ENCODE measurements at places on chromosomes 6 and 20.

GRCh38 chr6:16766043-16766536 lies 4.8 kb upstream of the ATXN1 start:
- no peak for DNase-seq

- DNase-seq = no peak
Observed at GRCh38 chr6:139472351-139473015, 98.0 kb upstream of the CITED2 start.

DNA sequence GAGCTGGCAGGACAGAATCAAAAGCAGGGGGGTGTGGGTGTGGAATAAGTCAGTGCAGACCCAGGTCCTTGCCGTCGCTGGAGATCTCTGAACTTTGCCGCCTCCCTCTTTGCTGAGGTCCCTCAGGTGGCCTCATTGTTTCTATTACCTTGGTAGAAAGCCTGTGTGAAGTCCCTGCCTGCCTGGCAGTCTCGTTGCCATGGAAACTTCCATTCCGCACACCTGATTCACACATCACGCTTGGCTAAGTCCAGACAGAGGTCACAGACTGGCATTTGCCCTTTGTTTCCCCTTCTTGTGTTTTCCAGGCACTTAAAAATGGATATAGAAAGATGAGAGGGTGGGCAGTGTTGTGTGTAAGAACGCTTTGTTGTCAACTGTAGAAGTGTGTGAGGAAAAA lies 260.6 kb downstream of the PRL start:
- no peak for DNase-seq

GRCh38 chr6:128438393-128438792 lies 82.0 kb downstream of the PTPRK start:
- no peak for DNase-seq

GRCh38 chr6:210104-210456 lies 82.2 kb upstream of the DUSP22 start:
- DNase-seq = no peak

DNA sequence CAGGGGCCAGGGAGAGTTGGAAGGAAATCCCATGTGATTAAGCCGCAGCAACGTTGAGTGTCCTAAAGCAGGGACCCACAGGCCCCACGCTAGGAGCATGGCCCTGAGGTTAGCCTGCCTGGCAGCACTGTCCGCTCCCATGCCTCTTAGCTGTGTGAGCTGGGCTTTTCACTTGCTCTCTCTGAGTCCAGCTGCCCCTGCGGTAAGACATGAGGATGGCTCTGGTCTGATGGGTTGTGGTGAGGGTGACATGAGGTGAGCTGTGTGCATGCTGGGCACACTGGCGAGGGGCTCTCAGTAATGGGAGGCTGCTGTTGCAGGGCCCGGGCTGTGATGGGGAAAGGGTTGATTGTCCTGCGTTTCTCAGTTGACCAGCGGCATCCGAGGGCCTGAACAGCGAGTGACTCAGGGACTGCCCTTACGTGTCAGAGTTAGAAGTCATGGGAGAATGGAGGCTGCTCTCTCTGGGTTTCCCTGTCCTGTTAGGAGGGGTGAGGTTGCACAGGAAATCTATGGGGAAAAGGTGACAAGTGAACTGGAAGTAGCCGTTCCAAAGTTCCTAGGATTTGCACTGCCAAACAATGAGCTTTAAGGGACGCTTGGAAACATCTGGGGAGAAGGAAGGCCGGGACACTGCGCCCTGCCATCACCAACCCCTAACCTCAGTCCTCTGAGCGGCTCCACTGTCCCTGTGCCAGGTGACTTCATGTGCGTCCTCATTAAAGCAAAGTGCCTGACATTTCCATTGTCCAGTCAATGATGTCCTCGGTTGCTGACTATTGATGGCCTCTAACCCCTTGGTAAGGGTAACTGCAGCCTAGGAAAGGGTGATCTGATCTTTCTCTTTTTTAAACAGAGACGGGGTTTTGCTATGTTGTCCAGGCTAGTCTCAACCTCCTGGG lies 51.3 kb downstream of the ADNP start:
- DNase-seq = no peak

- no peak for DNase-seq
Observed at GRCh38 chr6:29737707-29738630, 14.7 kb downstream of the HLA-F start.

DNA sequence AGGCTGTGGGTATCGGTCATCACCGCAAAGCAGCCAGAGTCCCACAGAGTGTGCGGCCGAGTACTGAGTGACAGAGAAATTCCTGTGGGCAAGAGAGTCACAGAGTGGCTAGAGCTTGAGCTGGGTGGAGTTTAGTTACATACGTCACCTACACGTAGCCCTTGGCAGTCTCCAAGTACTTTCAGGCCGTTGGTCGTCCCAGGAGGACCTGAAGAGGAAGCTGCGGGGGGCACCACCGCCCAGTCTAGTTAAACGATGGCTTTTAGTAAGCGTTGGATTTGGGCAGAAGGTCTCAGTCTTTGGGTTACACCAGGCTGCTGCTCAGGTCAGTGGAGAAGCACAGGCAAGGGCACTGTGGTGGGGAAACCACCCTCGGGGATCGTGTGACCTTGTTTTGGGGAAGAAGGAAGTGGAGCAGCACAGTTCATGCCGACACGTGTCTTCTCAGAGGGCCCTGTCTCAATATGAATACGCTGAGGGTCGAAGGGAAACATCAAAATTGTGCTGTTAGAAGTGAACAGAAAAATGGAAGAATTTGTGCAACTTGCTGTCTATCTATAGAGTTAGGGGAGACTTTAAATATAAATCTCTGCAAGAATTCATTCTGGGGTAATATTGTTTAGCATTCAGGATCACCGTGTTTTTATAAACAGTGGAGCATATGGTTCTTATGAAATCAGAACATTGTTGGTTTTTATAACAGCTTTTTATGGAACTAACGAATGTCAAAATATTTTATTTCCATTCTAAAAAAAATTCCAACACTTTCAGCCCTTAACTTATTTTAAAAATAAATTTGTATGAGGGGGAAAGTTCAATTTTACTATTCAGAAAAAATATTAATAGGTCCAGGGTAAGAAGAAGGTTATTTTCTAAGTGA lies 28.6 kb downstream of the KIF25 start:
- no peak for DNase-seq

DNA sequence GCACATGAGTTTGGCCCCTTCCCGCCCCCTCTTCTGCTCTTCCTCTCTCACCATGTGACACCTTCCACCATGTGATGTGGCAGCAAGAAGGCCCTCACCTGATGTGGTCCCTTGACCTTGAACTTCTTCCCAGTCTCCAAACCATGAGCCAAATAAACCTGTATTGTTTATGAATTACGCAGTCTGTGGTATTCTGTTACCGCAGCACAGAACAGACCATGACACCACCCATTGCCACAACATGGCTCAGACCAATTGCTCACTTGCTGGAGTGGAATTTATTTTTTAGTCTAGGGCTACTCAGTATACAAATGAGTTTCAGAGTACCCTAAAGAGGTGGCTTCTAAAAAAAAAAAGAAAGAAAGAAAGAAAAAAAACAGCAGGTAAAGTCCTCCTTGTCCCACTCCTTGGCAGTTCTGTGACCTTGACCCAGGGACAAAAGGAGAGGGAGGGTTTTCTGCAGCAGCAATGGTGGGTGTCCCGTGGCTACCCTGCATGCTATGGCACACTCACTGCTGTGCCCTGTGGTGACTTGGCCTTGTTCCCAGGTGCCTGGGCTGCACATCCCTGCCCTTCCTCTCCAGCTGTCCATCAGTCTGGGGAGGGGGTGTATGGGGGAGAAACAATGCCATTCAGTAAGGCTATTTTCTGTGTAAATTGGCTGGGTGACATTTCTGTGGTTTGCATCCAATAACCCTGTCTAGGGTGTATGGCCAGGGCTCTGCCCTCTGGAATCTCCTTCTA lies 5.4 kb upstream of the VSX1 start:
- DNase-seq = no peak

DNA sequence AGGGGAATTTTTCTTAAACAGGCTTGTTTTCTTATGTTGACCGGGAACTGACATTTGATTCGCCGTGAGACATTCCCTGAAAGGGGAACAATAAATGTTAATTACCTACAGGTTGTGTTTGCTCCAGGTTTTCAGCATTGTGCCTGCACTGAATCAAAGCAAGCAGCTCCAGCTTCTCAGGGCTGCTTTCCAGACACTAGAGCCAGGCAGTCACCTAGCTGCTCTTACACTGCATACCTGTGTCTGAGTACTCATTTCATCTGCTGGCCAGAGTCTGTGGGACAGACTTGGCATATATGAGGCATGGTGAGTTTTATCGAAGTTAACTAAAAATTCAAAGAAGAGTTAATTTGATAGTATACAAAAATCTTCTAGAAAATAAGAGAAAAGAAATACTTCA lies 951.8 kb upstream of the MAP3K7 start:
- no peak for DNase-seq

DNA sequence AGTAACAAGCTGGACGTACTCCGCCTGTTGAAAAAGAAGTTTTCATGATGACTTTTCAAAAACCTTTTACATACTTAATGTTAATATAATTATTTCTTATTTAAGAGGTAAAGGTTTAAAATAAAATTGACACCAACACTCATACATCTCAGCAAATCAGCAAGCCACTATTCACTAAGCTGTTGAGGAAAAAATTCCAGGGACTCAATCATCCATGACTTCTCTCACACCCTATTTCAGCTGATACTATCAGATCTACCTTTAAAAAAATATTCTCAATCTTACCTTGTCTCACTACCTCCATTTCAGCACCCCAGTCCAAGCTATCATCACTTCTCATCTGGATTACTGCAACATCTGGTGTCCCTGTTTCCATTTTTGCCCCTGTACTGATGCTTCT lies 109.3 kb downstream of the HACE1 start:
- DNase-seq = no peak

DNA sequence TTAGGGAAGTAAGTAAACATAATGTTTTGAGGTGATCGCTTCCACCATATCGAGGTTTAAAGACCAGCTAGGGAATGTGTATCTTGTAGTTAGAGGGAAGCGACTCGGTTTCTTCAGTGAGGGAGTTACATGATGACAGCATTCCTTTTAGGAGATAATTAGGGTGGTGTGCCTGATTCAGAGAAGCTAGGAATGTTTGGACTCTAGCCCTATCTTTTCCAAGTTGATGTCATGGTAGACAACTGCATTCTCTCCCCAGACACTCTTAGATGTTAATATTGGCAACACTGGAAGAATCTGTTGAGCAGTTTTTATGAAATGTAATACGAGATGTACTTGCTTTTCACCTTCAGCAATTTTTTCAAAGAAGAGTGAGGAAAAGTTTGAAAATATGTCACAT lies 12.9 kb upstream of the HIVEP1 start:
- no peak for DNase-seq

DNA sequence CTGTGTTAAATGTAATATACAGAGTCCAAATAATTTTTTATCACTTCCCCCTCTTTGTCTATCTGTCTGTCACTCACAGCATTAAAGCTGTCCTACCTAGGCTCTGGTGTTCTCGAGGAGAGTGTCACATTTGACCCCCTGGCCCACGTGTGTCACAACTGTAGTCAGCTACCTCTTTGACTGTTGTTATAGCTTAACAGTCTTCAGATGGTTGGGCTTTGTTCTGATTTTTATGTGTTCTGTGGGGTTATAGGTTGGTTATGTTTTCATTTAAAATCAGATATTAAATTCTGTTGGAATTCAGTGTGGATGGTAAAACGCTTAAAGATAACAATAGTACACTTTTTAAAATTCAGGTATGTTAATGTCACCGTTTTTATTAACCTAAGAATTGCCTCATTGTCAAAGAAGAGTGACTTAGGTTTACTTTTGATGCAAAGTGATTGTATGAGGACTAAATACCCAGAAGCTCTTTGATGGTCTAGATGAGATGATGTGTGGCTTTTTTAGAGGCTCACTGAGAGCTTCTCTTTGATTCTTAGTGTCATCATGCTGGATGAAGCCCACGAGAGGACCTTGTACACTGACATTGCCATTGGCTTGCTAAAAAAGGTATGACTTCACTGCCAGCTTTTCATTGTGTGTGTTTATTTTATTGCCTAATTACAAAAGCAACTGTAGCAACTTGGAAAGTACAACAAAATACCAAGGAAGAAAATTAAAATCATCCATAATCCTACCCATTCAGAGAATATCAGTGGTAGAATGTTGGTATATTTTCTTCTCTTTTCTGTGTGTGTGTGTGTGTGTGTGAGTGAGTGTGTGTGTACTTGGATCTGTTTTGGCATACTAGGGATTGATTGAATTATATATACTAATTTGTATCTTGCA lies 29.9 kb downstream of the DHX35 start:
- DNase-seq = no peak

DNA sequence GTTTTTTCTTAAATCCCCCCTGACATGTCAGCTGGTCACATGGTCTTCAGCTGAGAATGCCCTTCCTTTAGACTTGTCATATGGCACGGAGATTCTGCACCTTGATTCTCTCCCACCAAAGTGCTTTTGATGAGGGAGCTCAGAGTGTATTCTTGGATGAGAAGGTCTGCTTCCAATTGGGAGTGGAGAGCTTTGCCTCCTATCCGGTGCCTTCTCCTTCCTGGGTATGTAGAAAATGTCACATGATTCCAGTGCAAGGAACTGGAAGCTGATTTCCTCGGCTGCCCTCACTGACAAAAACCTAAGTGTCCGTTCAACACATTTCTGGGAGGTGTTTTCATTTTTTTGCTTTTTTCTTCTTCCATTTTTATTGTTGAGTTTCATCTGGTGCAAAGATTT lies 197.2 kb downstream of the TFAP2C start:
- no peak for DNase-seq

DNA sequence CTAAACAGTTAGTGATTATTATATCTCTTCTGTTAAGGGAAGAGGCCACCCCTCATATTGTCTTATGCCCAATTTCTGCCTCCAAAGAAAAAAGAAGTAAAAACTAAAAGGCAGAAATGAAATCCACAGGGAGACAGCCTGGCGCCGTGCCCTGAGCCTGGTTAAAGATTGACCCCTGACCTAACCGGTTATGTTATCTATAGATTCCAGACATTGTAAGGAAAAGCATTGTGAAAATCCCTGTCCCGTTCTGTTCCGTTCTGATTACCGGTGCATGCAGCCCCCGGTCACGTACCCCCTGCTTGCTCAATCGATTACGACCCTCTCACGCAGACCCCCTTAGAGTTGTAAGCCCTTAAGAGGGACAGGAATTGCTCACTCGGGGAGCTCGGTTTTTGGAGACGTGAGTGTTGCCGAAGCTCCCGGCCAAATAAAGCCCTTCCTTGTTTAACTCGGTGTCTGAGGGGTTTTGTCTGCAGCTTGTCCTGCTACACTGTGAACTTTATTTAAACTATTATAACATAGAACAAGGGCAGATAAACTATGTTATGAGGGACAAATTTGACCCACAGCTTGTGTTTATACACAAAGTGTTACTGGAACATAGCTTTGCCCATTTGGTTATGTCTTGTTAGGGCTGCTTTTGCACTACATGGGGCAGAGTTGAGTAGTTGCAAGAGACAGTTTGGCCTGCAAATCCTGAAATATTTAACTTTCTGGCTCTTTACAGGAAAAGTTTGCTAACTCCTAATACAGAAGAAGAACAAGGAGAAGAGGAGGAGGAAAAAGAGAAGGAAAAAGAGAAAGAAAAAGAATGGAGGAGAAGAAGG lies 49.6 kb downstream of the CD24 start:
- DNase-seq = no peak

- no peak for DNase-seq
Observed at GRCh38 chr20:24631173-24631505, 161.7 kb downstream of the SYNDIG1 start.

- no peak for DNase-seq
Observed at GRCh38 chr6:163324688-163325389, 89.7 kb upstream of the QKI start.

- no peak for DNase-seq
Observed at GRCh38 chr6:132414322-132414721, 13.0 kb upstream of the MOXD1 start.

GRCh38 chr20:44021900-44022299 lies 107.2 kb downstream of the TOX2 start:
- DNase-seq = no peak

GRCh38 chr20:48106428-48106827 lies 321.1 kb upstream of the SULF2 start:
- no peak for DNase-seq

- no peak for DNase-seq
Observed at GRCh38 chr6:123655521-123656306, 19.0 kb upstream of the TRDN start.
